ENCODE measurements at places on chromosomes 3 and 15. TPM values are rescaled to one million over a fixed set of nuclear protein-coding genes. Genes with fewer than 3 reads are reported as not detected.

Gene C3orf49
- not detected for polyA plus RNA-seq

Gene SKIL
- polyA plus RNA-seq, result 3.0 TPM

Gene TRH
- 0.91 TPM for polyA plus RNA-seq

Gene TMEM108
- polyA plus RNA-seq, result not detected

Gene SAMMSON
- not detected for polyA plus RNA-seq

Gene BMF
- polyA plus RNA-seq, result 59.6 TPM

Gene EDEM1
- polyA plus RNA-seq, result 23.7 TPM

Gene PDIA3
- 305 TPM for polyA plus RNA-seq

Gene NME9
- polyA plus RNA-seq, result not detected

Gene NBEAL2
- polyA plus RNA-seq, result 578 TPM

Gene PIAS1
- 109 TPM for polyA plus RNA-seq

Gene GOLGA8R
- 0.21 TPM for polyA plus RNA-seq

Gene CD200
- polyA plus RNA-seq, result 0.13 TPM

Gene CYP1A2
- not detected for polyA plus RNA-seq

Gene ISLR2
- polyA plus RNA-seq, result not detected

Gene DLL4
- not detected for polyA plus RNA-seq

Gene SNUPN
- 8.9 TPM for polyA plus RNA-seq

Gene TMC3
- polyA plus RNA-seq, result not detected

Gene THSD4
- not detected for polyA plus RNA-seq

Gene ANXA2
- 2,046 TPM for polyA plus RNA-seq

Gene CFAP20DC
- polyA plus RNA-seq, result not detected

Gene ADGRG7
- not detected for polyA plus RNA-seq

Gene RTP1
- not detected for polyA plus RNA-seq

Gene GABRR3
- polyA plus RNA-seq, result not detected

Gene ITIH4
- 0.59 TPM for polyA plus RNA-seq

Gene GXYLT2
- polyA plus RNA-seq, result not detected
